Neuronal stem cell (in vitro differentiated cells): ENCODE measurements at places on chromosomes 16 and 17.
A peak's percentile ranks its signal among the peaks of the same experiment; 100 is the strongest.

DNA sequence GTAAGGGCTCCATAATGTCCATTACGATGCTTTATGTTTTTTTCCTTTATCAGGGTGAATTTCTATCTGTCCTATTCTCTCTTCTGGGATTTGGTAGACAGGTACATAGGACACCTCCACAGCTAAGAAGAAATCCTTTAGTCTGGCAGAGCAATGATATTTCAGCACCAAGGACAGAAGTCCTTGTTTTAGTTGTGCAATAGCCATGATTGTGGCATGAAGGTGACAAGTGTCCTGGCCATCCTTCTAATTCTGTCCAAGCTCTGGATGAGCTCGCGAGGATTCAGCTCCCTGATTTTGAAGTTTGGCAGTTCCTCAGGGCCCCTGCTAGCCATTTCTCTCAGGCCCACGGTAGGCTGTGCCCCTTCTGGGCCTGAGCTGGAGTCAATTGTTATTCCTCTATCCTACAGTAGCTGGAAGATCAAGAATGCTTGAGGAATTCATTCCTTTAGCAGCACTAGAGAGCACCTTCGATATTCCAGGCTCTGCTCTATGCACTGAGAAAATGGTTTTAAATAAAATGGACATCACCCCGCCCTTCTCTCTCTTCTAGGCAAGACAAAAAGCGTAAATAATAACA lies 320.8 kb downstream of the XYLT1 start:
- H3K27me3 ChIP-seq, result no peaks in the 10 kb centered on the region
- H3K4me1 ChIP-seq, result no peaks in the 10 kb centered on the region
- H3K27ac ChIP-seq, result no peak overlapping the region

DNA sequence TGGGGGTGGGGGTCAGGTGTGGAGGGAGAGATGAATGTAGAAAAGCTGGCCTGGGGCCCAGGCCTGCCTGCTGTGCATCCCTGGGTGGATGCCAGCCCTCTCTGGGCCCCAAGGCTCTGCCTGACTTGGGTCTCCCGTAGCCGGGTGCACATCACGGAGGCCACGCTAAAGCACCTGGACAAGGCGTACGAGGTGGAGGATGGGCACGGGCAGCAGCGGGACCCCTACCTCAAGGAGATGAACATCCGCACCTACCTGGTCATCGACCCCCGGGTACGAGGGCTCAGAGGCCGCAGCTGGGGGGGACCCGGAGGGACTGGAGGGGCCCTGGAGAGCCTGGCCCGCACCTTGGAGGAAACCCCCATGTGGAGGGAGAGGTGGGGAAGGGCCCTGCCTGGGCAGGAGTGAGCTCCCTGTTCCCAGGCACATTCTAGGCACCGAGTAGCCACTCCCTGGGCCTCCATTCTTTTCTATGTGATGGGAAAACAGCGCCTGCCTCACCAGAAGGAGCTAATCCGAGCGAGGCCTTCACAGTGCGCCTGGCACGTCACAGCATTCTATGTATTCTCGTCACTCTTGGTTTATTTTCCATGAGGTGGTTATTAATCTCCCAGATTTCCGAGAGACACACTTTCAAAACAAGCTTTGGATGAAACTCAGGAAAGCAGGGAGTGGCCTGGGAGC lies 34.7 kb downstream of the ADCY7 start:
- H3K27me3 ChIP-seq, result no peaks in the 10 kb centered on the region
- no peak overlapping the region for H3K27ac ChIP-seq
- no peaks in the 10 kb centered on the region for H3K36me3 ChIP-seq
- H3K4me1 ChIP-seq, result no peaks in the 10 kb centered on the region

DNA sequence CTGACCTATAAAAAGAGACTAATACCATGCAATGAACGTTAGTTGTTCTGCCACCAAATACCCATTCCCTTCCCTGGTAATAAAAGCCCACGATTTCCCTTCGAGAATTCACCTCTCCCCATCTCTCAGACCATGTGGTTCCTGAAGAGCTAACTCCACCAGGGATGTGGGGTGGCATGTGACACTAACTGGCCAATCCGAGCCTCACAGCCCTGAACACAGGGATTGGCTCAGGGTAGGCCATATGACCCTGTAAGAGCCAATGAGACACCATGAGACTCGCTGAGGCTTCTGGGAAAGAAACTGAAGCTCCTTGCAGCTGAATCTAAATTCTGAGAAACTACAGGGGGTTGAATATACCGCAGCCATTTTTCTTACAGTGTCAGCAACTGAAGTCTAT lies 21.1 kb downstream of the HELZ start:
- no peaks in the 10 kb centered on the region for H3K4me1 ChIP-seq
- no peaks in the 10 kb centered on the region for H3K27me3 ChIP-seq
- DNase-seq, result no peak
- no peak overlapping the region for H3K4me3 ChIP-seq
- H3K27ac ChIP-seq, result no peak overlapping the region

DNA sequence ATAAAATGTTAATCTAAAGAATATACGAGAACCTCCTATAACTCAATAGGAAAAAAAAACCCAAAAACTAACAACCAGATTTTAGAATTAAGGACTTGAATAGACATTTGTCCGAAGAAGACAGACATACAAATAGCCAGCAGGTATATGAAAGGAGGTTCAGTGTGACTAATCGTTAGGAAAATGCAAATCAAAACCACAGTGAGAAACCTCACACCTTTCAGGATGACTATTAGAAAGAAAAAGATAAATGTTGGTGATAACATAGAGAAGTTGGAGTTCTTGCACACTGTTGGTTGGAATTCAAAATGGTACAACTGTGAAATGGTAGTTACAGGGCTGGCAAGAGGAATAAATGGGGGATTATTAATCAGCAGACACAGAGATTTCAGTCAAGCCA lies 339.0 kb downstream of the TMEM114 start:
- DNase-seq, result no peak
- no peaks in the 10 kb centered on the region for H3K36me3 ChIP-seq
- no peaks in the 10 kb centered on the region for H3K27me3 ChIP-seq
- H3K27ac ChIP-seq, result no peak overlapping the region
- no peak overlapping the region for H3K4me3 ChIP-seq

DNA sequence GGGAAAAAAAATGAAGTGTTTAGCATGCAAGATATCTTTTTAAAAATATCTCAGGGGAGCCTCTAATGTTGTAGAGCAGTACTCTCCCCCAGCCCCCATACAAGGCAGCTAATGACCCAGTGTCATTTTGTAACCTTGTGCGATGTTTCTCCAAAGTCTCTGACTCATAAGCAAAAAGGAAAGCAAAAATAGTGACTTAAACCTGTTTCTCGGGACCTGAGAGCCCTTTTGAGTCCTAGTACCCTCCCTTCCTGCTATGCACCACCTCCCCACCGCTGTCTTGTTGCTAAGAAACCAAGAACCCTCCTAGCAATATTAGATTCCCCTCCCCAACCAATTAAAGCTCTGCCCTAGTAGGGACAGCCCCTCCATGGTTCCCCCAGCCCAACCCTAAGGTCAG lies 2.8 kb downstream of the MYCBPAP start:
- DNase-seq, result no peak
- H3K27ac ChIP-seq, result no peak overlapping the region
- H3K4me1 ChIP-seq, result peaks cover 18% of the 10 kb centered on the region
- no peaks in the 10 kb centered on the region for H3K36me3 ChIP-seq
- H3K27me3 ChIP-seq, result no peaks in the 10 kb centered on the region
- no peak overlapping the region for H3K4me3 ChIP-seq

GRCh38 chr17:17491031-17491471 lies 5.1 kb downstream of the RASD1 start:
- no peak overlapping the region for H3K27ac ChIP-seq
- H3K4me1 ChIP-seq, result peaks cover under 1% of the 10 kb centered on the region
- no peak for DNase-seq
- H3K27me3 ChIP-seq, result peaks cover 15% of the 10 kb centered on the region
- no peak overlapping the region for H3K4me3 ChIP-seq

- H3K4me1 ChIP-seq, result no peaks in the 10 kb centered on the region
- no peak overlapping the region for H3K27ac ChIP-seq
- no peaks in the 10 kb centered on the region for H3K27me3 ChIP-seq
- H3K4me3 ChIP-seq, result no peak overlapping the region
- no peak for DNase-seq
Observed at GRCh38 chr16:16817196-16817595, 438.3 kb downstream of the NPIPA7 start.

GRCh38 chr17:56777859-56778258 lies 55.9 kb downstream of the C17orf67 start:
- no peak overlapping the region for H3K27ac ChIP-seq
- no peak for DNase-seq
- peaks cover 46% of the 10 kb centered on the region for H3K27me3 ChIP-seq
- H3K4me3 ChIP-seq, result no peak overlapping the region

- DNase-seq, result no peak
- H3K27ac ChIP-seq, result no peak overlapping the region
- no peaks in the 10 kb centered on the region for H3K27me3 ChIP-seq
Observed at GRCh38 chr17:38746004-38746848, 1.9 kb downstream of the PCGF2 start.

- DNase-seq, result no peak
- peaks cover 9% of the 10 kb centered on the region for H3K4me1 ChIP-seq
- H3K36me3 ChIP-seq, result no peaks in the 10 kb centered on the region
Observed at GRCh38 chr17:56593646-56594319, at the start of gene NOG. Gene NOG (plus strand): TSS chr17:56593699. CDS start chr17:56594224, 525 bp downstream.

GRCh38 chr17:59234631-59235030 lies 14.3 kb downstream of the GDPD1 start:
- no peak overlapping the region for H3K4me3 ChIP-seq
- peaks cover 2% of the 10 kb centered on the region for H3K36me3 ChIP-seq
- H3K27me3 ChIP-seq, result no peaks in the 10 kb centered on the region
- no peak overlapping the region for H3K27ac ChIP-seq
- H3K4me1 ChIP-seq, result no peaks in the 10 kb centered on the region

DNA sequence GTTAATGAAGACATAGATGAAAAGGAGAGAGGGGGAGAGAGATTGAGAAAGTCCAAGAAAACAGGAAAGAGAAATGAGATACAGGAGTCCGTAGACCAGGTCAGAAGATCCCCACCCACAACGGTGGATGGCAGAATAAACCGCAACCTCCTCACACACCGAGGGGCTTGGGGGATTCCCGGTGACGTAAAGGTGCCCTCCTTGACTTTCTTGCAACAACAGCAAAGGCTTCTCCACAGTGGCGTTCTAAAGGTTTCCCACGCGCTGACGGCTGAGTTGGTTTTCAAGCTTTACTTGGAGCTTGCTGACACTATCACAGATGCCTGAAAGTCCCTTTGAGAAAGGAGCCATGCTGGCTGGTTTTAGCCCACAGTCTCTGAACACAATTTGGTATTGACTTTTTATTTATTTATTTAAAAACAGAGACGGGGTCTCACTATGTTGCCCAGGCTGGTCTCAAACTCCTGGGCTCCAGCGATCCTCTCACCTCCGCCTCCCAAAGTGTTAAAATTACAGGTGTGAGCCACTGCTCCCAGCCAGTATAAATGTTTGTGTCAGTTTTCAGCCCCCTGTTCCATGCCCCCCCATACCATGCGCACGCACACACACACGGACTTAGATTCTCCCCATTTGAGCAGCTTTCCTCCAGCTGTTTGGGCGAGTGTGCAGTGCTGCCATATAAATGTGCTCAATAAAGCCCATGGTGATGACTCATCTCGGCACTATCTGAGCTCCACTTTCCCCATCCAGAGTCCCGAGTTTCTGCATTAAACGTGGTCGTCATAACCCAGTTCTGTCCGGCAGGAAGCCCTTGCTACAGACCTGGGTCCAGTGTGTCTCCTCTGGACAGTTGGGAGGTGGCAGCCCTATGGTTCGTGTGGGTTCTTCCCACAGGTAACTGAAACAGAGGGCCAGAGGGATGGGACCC lies 33.0 kb upstream of the SEC14L1 start:
- H3K27ac ChIP-seq, result peak overlapping the region; percentile 19
- DNase-seq, result no peak
- no peaks in the 10 kb centered on the region for H3K27me3 ChIP-seq
- H3K4me1 ChIP-seq, result peaks cover 21% of the 10 kb centered on the region
- H3K4me3 ChIP-seq, result no peak overlapping the region
- no peaks in the 10 kb centered on the region for H3K36me3 ChIP-seq

DNA sequence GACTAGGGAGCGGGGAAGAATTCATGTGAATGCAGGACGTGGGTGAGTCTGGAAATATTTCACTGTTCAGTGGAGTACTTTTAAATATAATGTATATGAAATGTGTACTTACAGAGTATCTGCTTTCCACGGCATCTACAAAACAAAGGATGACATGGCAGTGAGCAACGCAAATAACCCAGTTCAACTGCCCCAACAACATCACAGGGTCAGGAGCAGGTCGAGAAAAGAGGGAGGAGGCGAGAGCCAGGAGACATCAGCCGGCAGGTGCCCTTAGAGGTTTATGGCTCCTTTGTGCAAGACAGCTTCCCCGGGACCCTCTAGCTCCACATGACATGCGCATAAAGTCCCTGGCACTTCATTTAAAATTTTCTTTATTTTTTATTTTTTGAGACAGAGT lies 61.1 kb downstream of the PECAM1 start:
- H3K4me3 ChIP-seq, result no peak overlapping the region
- no peaks in the 10 kb centered on the region for H3K27me3 ChIP-seq
- no peak for DNase-seq
- H3K4me1 ChIP-seq, result peaks cover 5% of the 10 kb centered on the region
- H3K27ac ChIP-seq, result no peak overlapping the region
- H3K36me3 ChIP-seq, result no peaks in the 10 kb centered on the region

DNA sequence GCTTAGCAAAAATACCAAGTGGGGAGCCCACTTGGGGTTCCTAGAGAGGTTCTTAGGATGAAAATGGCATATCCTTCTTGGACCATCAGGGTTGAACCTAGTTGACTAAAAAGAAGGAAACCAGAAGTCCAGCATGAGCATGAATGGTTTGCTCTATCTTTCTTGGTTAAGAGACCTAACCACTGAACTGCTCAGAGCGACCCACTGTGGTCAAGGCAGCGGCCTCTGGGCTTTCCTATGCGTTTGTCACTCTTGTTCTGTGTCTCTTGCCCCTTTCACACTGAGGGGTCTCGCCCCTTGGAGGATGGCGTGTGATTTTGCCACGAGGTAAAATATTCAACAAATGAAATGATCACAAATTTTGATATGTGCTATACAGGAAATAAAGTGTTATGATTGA lies 526 bp upstream of the BORCS6 start:
- peaks cover 16% of the 10 kb centered on the region for H3K27me3 ChIP-seq
- no peak for DNase-seq
- no peak overlapping the region for H3K4me3 ChIP-seq
- H3K4me1 ChIP-seq, result peaks cover 20% of the 10 kb centered on the region
- H3K27ac ChIP-seq, result no peak overlapping the region

DNA sequence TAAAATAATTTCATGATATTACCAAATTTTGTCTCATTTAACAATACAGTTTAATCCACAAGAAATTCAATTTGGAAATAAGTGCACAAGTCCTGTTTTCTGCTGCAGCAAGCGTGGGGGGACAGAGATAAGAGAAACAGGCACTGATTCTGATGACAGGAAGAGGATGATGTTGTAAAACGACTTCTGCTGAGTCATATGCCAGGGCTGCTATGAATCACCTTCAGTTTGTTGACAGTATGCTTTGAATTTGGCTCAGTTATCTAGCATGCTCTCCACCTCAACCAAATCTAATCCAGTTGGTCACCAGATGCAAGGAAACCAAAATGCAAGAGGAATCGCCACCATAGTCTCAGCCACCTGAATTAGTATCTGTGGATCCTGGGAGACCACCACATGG lies 244.1 kb upstream of the MON1B start:
- H3K27me3 ChIP-seq, result no peaks in the 10 kb centered on the region
- DNase-seq, result no peak
- H3K27ac ChIP-seq, result no peak overlapping the region

GRCh38 chr16:58032710-58033293 lies 7.2 kb downstream of the MMP15 start:
- no peak for DNase-seq
- H3K36me3 ChIP-seq, result no peaks in the 10 kb centered on the region
- H3K4me3 ChIP-seq, result no peak overlapping the region
- no peak overlapping the region for H3K27ac ChIP-seq
- no peaks in the 10 kb centered on the region for H3K27me3 ChIP-seq

- no peak overlapping the region for H3K4me3 ChIP-seq
- peaks cover under 1% of the 10 kb centered on the region for H3K4me1 ChIP-seq
- H3K27me3 ChIP-seq, result no peaks in the 10 kb centered on the region
- no peaks in the 10 kb centered on the region for H3K36me3 ChIP-seq
- DNase-seq, result no peak
Observed at GRCh38 chr16:53781023-53781605, 77.2 kb downstream of the FTO start.
